NCI-H526 treated with DMSO at 0.1 percent for 48 hours (cell line): ENCODE measurements at places on chromosomes 2 and 18.

GRCh38 chr2:7841751-7842150 lies 840.1 kb upstream of the ID2 start:
- DNase-seq = no peak

GRCh38 chr18:61502472-61502871 lies 169.2 kb downstream of the CDH20 start:
- DNase-seq = peak; percentile 22

- no peak for DNase-seq
These were observed 94.8 kb upstream of the B3GNT7 start for GRCh38 chr2:231300722-231301076.

DNA sequence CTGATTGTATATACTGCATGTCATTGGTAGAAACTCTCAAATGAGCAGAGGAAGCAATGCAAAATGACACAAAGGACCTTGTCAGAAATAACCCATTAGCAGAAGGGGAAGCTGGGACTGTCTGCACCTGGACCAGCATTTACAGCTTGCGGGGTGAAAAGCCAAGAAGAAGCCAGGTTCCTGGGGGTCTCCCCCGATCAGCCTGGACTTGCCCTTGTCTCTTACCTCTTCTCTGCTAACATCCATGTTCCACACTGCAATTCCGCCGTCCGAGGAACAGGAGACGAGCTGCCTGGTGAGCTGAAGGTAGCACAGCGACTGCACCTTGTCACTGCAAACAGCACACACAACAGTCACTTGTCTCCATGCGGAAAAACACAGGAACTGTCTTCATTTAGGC lies 51.1 kb downstream of the WDFY1 start:
- no peak for DNase-seq

DNA sequence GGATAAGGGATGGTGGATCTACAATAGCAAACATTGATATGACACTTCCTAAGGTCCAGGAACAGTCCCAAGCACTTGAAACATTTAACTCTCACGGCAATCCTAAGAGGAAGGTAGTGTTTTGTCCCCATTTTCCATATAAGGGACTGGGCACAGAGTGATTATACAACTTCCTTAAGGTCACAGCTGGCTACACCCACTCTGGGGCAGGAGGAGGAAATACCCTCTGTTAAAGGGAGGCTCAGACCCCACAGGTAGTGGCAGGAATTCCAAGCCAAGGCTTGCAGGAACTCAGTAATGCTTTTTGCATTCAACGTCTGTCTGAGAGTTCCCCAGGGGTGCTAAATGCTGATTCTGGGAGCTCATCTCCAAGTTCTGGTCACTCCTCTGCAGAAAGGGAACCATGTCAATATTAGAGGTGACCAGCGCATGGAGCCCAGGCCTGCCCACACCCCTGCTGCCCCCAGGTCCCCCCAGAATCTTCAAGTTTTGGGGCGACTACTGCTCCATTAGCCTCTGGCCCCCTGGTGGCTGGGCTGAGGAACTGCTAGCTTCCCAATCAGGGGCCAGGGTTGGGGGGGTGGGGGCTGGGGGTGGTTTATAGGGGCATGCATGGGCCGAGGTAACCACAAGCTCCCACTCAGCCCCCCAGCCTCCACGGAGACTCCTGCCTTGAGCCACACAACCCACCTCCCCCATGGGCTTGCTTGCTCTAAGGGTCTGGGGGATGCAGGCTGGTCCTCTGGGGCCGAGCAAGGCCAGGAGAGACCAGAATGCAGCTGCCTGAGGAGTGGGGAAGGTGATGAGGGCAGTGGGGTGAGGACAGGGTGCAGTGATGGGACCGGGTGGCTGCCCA lies 11.1 kb downstream of the OBSL1 start:
- DNase-seq = no peak

- DNase-seq = no peak
These were observed 81.3 kb downstream of the PTRHD1 start for GRCh38 chr2:24711865-24712264.

DNA sequence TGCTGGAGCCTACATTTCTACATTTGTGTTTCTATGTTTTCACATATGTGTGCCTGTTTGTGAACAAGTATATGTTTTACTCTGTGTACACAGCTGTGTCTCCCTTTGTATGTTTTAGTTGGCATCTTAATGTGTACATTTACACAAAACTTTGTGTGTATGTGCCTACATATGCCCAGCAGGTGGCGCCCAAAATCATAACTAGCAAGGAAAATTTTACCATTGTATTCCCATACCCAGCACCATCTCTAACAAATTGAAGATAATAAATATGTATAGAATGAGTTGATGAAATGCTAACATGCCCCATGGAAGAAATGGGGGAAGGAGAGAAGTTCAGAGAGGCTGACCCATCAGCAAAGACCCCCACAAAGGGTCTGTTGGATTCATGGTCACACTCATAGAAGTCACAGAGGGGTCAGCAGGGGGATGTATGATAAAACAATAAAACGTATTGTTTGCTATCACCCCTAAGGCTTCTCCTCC lies 48.1 kb downstream of the PKDCC start:
- peak; percentile 53 for DNase-seq

GRCh38 chr2:176699098-176699497 lies 429.9 kb downstream of the MTX2 start:
- no peak for DNase-seq

DNA sequence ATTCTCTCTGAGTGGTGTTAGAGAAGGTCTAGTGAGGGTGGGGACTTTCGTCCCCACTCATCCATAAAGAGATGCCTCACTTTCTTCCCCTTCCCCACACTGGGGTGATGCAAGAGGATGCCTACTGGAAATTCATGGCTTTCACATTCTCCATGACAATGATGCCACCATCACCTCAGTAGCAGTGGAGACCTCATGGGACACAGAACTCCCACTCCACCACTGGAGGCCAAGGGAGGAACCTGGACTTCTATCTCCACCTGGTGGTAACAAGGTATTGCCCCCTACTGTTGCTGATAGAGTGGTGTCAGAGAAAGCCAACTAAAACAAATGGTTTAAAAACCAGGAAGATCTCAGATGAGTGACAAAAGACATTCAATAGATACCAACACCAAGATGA lies 110.9 kb downstream of the INHBB start:
- DNase-seq = no peak

DNA sequence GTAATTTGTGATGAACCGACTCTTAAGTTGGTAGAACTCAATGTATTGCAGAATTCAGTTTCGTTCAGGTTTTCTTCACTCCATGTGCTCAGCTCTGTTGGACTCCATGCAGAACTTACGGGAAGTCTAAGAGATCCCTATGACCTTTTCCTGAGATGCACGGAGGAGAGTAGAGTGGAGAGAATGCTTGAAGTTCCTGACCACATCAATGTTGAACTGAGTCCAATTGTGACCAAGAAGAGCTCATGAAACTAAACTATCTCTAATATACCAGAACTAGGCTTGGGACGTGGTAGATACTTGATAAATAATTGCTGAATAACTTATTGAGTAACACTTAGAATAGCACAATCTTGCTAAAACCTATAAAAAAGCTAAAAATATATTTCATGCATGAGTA lies 47.2 kb downstream of the TMEM178A start:
- DNase-seq = no peak

GRCh38 chr18:63488160-63488559 lies 11.4 kb downstream of the SERPINB5 start:
- no peak for DNase-seq

DNA sequence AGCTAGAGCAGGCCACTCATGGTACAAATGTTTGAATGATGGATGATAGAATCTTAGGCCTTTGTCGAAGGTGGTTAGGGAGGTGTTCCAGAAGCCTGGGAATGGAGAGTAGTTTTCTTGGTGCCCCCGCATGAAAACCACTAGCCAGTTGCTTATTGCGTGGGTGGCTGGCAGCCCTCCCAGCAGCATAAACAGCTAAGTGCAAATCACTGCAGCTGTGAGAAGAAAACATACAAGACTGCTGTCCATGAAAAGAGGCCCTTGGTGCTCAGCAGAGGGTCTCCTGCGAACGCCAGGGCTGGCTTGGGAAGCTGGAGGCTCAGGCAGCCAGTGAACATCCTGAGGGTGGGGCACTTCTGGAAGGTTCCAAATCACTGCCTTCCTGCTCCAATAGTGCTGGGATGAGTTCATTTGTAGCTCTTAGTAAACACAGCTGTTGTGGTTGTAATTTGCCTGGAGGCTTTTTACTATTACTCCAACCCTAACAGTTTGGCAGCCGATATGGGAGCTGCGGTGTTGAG lies 118.8 kb downstream of the MGAT5 start:
- no peak for DNase-seq

- no peak for DNase-seq
These were observed 32.7 kb upstream of the FAM124B start for GRCh38 chr2:224434618-224435017.

- DNase-seq = no peak
These were observed 31.4 kb upstream of the IGFBP2 start for GRCh38 chr2:216601632-216602409.

GRCh38 chr2:211545582-211545981 lies 989.2 kb downstream of the CPS1 start:
- no peak for DNase-seq

- no peak for DNase-seq
These were observed 1.5 kb upstream of the RESP18 start for GRCh38 chr2:219334076-219334475.

DNA sequence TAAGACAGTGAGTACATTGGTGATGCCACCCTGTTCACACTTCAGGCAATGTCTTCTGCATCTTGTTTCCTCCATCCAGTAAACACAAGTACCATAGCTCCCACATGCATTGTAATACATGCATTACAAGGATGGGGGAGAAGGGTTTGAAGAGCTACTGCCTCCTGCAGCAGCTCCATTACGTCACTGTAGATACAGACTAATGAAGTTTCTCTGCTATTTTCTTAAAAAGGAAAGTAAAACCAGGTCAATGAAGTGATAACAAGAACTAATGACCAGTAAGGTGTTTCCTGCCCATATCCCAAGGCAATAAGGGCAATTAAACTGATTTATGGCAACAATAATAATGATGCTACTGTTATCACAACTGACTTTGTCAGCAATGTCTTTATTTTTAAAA lies 18.2 kb upstream of the BBS5 start:
- DNase-seq = no peak

- DNase-seq = no peak
These were observed 363.7 kb upstream of the FSIP2 start for GRCh38 chr2:185374878-185375277.

DNA sequence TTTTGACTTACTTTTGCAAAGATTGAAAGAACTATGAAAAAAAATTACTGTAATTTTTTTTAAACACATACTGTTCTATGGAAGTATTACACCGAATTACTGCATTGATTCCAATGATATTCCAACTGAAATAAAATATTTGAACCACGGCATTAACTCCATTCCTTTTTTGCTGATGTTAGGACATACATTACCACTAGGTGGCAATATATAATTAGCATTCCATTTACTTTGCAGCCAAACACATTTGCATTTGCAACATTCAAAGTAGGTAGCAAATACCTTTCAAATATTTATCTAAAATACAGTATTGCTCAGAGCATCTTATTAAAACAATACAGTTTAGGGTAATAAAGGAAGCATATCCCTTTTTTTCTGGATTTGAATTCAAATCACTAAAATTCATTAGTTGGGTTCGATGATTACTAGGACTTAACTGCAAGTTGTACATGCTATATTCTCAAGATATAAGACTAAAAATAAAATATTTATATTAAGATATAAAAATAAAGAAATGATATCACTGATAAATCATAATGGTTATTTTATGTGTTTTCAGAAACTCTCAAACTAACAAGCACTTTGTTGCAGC lies 31.3 kb downstream of the LANCL1 start:
- DNase-seq = peak; percentile 39

GRCh38 chr2:127909019-127909418 lies 23.3 kb upstream of the AMMECR1L start:
- no peak for DNase-seq

- no peak for DNase-seq
These were observed 136.5 kb downstream of the TXNL1 start for GRCh38 chr18:56501896-56502295.

DNA sequence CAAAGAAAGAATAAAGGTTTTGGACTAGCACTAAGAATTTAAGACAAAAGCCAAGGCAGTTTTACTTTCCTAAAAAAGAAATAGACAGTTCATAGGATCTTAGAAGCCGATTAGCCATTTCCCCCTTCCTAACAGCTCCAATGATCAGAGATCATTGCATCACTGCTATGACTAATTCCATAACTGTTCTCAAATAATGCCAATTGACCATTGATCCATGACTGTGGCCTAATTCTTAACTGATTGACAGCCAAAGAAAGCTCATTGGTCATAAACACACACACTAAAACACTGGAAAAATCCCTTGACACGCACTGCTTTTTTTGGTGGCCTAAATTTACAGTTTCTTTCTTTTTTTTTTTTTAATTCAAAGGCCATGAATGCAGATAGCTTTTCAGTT lies 345.0 kb upstream of the ACVR2A start:
- DNase-seq = no peak

DNA sequence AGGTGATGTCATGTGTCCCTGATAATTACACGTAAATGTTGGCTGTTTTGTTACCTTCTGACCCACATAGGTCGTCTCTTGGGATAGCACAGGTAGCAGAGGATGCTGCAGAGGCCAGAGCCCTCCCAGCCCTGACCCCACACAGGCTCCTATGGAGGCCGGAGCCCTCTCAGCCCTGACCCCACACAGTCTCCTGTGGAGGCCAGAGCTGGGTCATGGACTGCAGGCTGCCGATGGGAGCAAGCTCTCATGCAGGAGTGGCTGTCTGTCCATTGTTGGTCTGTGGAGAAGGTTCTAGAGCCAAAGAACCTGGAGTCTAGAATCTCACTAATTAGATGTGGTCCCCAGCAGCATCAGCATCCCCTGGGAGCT lies 155.5 kb downstream of the LDLRAD4 start:
- DNase-seq = no peak

DNA sequence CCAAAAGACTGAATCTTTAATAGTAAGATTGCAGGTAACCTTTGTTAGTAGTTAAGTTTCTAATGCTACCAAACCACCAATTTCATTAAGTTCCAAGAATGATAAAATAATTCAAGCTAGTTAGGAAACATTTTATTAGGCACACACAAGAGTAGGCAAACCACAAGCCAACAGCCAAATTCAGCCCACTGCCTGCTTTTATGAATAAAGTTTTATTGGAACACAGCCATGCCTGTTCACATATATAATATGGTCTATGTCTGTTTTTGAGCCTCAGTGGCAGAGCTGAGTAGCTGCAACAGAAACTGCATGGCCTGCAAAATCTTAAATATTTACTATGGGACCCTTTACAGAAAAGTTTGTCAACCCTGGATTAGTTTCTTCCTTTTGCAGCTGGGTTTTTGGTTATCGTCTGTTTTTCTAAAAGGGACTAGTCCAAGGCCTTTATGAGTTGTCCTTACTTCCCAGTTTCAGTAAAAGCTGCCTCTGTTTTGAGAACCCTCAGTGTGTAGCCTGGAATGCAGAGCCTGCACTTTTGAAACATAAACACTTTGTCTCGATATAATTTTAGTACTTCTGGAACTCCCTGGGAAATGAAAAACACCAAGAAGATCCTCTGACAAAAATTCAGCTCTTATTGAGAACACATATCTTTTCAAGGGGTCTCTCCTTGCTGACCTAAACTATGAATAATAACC lies 39.1 kb downstream of the FRZB start:
- DNase-seq = no peak
